ENCODE measurements at places on chromosomes 12 and 14.
A peak's percentile ranks its signal among the peaks of the same experiment; 100 is the strongest.

DNA sequence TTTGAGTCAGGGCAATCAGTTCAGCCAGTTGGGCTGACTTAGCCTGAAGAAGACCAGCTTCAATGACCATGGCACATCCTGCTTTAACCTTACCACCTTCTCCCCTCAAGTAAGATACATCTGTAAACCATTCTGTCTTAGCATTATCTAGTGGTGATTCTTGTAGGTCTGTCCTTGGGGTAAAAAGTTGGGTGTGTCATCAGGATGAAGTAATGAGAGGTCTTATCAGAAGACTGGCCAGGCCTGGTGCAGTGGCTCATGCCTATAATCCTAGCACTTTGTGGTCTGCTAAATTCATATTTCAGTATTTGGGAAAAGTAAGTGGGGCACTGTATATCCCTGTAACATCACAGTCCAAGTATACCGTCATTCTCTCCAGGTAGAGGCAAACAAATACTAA, 19.1 kb downstream of the SINHCAF start:
- DNase-seq: no peak

DNA sequence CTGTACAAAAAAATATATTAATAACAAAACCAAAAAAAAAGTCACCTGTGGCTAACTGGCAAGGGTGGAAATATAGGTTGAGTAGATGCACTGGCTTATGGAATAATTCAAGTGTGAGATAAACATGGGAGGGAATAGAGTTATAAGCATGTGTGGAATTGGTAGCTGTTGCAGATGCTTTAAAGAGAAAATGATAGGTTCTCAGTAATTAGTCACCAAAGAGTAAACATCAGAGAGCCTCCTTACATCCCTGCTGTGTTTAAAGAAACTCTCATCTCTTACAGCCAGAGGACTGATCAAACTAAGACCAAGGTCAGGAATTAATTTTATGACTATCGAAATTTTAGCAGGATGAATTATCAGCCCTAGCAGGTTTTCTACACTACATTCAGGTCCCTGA, 70.5 kb downstream of the EGLN3 start:
- DNase-seq: no peak

- no peak for DNase-seq
These were observed 8.7 kb downstream of the SAV1 start for GRCh38 chr14:50659327-50659974.

DNA sequence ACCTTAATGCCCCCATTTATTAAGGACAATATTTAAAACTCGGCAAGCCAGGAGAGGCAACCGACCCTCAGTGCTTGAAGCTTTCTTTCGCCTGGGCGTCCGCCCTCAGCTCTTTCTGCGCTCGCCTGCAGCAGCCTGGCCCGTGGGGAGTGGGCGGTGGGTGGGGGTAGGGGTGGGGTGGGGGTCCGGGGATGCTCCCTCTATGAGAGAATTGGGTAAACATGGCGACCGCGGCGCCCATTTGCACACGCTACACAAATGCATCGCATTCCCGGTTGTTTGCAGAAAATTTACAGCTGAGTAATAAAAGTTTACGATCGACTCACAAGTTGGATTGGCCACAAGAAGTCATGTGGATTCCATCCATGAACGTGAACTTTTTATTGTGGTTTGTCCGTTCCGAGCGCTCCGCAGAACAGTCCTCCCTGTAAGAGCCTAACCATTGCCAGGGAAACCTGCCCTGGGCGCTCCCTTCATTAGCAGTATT, 7.7 kb downstream of the HOXC8 start:
- DNase-seq: no peak

DNA sequence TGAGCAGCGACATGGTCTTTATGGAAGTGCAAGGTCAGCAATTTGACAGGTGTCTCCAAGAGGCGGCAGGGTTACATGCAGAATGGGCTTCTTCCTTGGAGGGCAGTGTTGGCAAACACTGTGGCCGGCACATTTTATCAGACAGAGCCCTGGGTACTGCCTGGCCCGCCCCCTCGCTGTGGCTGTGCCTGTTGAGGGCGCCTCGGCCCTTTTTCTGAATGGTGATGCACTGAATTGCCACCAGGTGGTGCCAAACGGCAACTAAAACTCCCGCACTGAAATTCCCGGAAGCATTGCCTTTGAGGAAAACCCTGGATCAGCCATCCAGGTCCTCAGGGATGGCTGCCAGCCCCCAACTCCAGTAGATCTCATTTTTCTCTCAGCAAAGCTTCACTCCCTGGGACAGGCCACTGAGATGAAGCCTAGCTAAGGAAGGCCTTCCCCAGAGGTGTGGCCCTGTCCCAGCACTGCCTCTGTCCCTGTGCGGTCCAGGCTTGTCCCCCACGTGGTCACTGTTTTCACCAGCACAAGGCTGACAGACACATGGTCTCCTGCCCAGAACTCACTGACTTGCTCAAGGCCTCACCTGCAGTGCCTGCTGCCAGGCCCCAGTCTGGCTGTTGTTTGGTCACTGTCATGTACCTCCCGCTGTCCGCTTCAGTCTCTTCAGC, 73.6 kb downstream of the TESC start:
- DNase-seq: peak; percentile 72

DNA sequence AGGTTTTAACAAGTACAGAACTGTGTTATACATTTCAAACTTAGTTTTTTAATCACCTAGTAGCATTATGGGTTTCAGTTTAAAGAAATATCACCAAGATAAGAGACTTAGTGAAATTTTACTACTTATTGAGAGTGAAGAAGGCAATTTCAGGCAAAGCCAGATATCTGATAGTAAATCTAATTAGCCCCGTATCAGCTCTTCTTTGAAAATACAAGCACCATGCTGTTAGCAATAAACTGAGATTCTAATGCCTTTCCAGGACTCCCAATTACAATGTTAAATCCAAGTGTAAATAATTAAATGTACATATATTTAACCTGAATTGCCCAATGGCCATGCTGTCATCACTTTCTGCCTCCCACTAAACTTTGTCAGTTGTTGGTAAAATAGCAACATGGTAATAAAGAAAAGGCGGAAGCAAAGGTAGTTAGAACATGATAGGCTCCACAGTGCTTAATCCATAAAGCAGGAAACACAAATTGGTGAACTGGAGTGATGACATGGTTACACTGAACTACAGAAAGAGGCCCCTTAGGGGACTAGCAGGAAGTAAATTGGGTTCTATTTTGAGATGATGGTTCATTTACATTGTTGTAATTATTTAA, 646.1 kb downstream of the C12orf50 start:
- DNase-seq: no peak

GRCh38 chr12:116813271-116814041, 67.8 kb downstream of the HRK start:
- no peak for DNase-seq

GRCh38 chr12:52988898-52989297, 17.4 kb upstream of the EIF4B start:
- no peak for DNase-seq

- no peak for DNase-seq
These were observed 844.3 kb downstream of the GALC start for GRCh38 chr14:87148655-87149054.

DNA sequence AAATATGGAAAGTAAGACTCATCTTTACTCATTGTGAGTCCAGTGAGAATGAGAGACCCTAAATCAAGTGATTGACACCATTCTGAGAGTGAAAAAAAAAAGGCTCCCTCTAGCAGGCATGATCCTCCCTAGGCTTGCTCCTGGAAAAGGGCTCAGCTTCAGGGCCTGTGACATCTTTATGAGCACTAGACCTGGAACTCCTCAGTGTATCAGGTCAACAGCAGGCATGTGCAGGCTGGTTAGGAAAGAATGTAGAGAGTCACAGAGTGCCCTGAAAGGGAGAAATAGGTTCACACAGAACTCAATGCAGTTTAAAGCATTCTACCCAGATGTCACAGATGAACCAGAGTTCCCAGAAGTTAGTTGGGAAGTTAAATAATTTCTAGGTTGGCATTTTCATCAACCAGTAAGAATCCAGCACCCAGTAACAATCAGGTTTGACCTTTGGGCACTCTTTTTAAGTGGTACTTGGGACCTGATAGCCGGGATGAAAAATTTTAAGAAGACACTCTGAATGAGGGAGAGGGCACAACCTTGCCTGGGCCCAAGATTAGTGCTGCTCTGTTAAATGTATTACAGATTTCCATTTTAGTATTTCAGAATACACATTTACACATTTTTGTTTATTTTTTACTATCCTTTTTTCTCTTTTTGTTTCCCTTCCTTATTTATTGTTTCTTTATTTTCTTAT, 828.8 kb downstream of the C12orf50 start:
- DNase-seq: no peak

- DNase-seq: no peak
These were observed 1.4 kb downstream of the KTN1 start for GRCh38 chr14:55581342-55581771.

- peak; percentile 97 for DNase-seq
These were observed 24.4 kb upstream of the LRTM2 start for GRCh38 chr12:1795785-1796514.

DNA sequence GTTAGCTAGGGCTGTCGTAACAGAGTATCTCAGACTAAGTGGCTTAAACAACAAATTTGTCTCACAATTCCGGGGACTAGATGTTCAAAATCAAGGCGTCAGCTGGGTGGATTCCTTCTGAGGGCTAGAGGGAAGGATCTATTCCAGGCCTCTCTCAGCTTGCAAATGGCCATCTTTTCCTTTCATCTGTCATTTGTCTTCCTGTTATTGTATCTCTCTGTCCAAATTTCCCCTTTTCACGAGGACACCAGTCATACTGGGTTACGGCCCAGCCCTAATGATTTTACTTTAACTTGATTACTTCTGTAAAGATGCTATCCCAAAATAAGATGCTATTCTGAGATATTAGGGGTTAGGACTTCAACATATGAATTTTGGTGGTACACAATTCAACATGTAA, 119.0 kb upstream of the CPSF6 start:
- no peak for DNase-seq

GRCh38 chr14:99971941-99972747, 93.1 kb upstream of the EVL start:
- DNase-seq: peak; percentile 39

- no peak for DNase-seq
These were observed 209.6 kb upstream of the SLC16A7 start for GRCh38 chr12:59386236-59386635.

DNA sequence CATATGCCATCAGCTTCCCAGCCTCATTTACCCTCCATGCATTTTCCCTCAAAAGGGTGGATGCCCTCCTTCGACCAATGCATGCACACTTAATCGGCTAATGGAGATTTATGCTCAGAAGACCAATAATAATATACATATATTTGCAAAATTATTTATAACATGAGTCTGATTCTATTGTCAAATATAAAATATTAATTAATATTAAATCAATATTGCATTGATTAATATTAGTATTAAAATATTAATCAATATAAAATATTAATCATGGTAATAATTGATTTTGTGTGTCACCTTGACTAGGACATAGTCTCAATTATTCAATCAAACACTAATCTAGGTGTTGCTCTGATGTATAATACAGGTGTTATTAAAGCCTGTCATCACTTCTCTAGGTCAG, 1282.5 kb downstream of the TMEM121 start:
- no peak for DNase-seq
